ENCODE measurements at places on chromosomes 11 and 22. TPM values are rescaled to one million over a fixed set of nuclear protein-coding genes. Genes with fewer than 3 reads are reported as not detected.

GRCh38 chr11:114257621-114258558 lies 38.3 kb upstream of the NNMT start:
- no peak for DNase-seq

- DNase-seq = no peak
Measured at GRCh38 chr22:21624880-21625791, 4.7 kb downstream of the YDJC start.

GRCh38 chr11:71309181-71309580 lies 56.8 kb upstream of the SHANK2 start:
- DNase-seq = no peak

- DNase-seq = no peak
Measured at GRCh38 chr11:123202155-123203151, 7.4 kb upstream of the CLMP start.

C11orf86 gene
- not detected for total RNA-seq

HTR3B gene
- total RNA-seq = not detected

RIC3 gene
- total RNA-seq = 9.4 TPM
